Airway epithelial cell (primary cell): ENCODE measurements at places on chromosomes 1 and 21. TPM values are rescaled to one million over a fixed set of nuclear protein-coding genes. Genes with fewer than 3 reads are reported as not detected.

The PDPN gene
- total RNA-seq: 18.9 and 22.6 TPM in 2 replicates

The RIPK4 gene
- 41.0 and 44.5 TPM in 2 replicates for total RNA-seq

The HSD11B1 gene
- 0.79 and 1.6 TPM in 2 replicates for total RNA-seq

The PTPN7 gene
- total RNA-seq: not detected in 2 replicates

The NBPF19 gene
- 2.4 and 3.7 TPM in 2 replicates for total RNA-seq

The SELP gene
- total RNA-seq: not detected in 2 replicates

The OR14K1 gene
- total RNA-seq: not detected in 2 replicates

The KRTAP15-1 gene
- total RNA-seq: not detected in 2 replicates

The FAM177B gene
- total RNA-seq: not detected in 2 replicates

The CLCA2 gene
- 98.8 and 141 TPM in 2 replicates for total RNA-seq

The LRRN2 gene
- total RNA-seq: not detected in 2 replicates
